ENCODE measurements at places on chromosomes 7 and 10.

- DNase-seq: no peak
Measured at GRCh38 chr10:62769574-62770242, 34.8 kb upstream of the ADO start.

DNA sequence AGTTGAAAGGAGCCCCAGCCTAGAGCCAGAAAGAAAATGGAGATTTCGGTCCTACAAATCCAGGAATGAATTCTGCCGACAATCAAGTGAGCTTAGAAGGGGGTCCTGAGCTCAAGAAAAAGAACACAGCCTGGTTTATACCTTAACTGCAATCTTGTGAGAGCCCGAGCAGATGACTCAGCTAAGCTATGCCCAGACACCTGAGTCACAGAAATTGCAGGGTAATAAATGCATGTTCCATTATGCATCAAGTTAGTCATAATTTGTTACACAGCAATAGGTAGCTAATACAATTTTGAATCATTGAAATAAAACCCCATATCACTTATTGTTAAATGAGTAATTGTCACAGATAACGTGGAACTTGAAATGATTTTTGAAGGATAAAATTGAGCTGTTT lies 111.8 kb upstream of the FOXP2 start:
- DNase-seq: no peak

DNA sequence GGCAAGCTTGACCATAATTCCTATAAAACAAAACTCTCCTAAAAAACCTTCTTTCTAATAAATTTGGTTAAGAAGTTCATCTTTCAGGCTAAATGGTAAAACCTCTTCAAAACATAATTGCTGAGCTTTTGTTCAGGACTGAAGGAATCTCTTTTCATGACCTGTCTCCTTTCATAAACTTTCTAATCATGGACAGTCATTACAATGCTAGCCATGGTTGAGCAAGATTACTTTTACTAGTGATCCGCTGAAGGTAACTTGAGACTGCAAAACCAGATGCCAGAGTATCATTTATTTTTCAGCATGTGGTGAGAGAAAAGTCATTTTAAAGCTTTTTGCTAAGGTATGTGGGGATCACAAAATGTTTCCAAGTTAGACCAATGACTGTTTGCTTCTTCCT lies 186.4 kb upstream of the RHOBTB1 start:
- DNase-seq: no peak

DNA sequence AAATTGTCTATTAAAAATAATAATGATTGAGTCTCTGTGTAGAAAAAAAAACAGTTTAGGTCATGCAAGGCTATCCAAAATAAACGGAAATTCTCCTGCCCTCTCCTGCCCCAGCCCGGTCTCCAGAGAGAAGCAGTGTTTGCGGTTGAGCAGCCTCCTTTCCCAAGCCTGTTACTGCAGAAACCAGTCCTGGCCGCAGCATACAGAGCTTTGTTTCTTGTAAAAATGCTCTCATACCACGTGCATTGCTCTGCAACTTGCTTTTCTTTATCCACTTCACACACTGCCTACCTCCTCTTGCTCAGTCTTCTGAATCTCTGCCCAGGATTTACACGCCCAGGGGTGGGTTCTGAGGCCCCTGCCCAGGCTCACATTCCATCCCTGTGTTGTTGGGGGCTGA lies 34.4 kb upstream of the CUL1 start:
- no peak for DNase-seq

GRCh38 chr7:82109288-82109687 lies 334.3 kb downstream of the CACNA2D1 start:
- no peak for DNase-seq

GRCh38 chr7:36011588-36011965 lies 141.5 kb upstream of the EEPD1 start:
- no peak for DNase-seq

DNA sequence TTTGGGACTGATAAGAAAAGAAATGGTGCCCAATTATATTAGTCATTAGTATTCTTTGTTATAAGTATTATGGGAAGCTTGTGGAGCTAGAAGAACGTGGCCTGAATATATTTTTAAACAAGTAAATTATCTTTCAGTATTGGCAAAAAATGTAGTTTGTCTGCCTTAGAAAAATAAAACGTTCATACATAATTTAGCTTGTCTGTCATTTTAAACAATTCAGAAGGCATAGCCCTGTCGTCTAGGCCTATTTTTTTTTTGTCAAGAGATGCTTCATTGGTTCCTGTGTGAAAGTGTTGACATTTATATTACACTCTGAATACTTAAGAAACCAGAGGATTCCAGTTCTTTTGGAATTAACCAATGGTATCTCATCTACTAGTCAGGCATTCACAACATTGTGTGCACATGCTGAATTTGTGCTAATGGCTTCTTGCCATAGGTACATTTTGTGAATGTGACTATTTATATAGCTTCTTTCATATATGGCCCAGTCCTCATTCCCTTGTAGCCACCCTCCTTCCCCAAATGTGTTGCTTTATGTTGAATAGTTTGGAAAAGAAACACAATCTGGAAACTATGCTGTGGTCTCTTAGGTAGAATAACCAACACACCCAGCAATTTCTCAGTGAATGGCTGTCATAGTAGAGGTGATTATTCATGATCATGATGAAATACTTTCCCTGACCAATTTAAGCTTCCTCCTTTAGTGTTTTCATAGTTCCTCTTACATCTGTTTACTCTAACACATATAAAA lies 435.8 kb downstream of the EXOC4 start:
- DNase-seq: no peak

DNA sequence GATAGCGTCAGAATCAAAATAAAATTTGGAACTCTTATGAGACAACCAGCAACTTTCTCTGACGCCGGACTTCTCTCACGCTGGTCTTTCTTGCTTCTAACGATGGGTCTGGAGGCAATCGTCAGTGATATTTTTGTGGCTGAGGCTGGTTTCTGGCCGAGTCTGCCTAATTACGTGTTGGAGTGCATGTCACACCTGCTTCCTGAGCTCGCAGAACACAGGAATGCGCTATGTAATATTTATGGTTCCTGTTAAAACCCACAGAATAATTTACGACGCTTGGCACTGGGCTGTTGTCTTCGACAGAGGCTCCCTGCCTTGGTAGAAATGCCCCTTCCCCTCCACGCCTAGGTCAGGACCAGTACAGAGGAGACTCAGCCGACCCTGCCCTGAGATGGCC lies 64.9 kb downstream of the NPTX2 start:
- no peak for DNase-seq

DNA sequence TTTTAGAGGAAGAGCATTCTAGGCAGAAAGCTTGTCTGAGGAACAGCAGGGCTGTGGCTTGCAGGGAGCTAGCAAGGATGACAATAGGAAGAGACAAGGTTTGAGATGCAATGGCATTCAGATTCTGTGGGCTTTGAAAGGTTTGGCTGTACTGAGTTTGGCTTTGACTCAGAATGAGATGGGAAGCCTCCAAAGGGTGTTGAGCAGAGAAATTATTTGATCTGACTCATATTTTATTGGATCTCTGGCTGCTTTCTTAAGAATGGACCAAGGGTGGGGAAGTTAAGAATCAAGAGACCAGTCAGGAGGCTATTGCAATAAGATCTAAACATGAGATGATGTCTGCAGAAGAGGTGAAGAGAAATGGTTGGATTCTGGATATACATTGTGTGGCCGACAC lies 273.2 kb downstream of the CDK14 start:
- DNase-seq: no peak

DNA sequence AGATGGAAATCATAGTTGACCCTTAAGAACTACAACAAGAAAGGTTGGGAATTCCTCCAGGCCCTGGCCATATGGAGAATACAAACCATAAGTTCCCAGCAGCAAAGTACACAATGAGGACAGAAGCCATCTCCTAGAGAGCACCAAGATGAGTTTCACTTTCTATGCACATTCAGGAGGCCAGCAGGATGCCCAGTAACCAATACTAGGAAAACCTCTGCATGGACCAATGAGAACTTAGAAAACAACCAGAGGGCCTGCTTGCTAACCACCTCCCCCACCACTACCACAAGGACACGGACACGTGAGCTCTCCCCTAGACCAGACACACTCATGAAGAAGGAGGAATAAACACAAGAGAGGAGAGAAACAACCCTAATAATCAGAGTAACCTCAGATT lies 56.3 kb downstream of the IFIT5 start:
- no peak for DNase-seq

DNA sequence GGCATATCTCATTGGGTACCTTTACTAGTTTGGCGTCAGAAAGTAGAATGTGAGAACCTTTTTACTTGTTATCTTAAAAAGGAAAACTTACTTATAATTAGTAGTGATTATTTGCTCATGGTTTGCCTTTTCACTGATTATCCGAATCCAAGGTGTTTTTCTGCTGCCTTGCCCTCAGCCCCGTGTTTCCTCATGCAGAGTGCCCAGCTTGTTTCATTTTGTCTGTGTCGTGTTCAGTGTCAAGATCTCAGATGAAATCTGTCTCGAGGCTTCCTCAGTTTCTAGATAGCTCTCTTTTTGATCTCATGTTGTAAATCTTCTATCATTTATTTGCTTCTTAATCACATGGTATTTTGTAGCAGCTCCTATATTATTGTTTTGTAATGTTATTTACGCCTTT lies 30.1 kb downstream of the RPA3 start:
- no peak for DNase-seq

- DNase-seq: no peak
Measured at GRCh38 chr10:73906524-73907447, 4.1 kb upstream of the PLAU start.

DNA sequence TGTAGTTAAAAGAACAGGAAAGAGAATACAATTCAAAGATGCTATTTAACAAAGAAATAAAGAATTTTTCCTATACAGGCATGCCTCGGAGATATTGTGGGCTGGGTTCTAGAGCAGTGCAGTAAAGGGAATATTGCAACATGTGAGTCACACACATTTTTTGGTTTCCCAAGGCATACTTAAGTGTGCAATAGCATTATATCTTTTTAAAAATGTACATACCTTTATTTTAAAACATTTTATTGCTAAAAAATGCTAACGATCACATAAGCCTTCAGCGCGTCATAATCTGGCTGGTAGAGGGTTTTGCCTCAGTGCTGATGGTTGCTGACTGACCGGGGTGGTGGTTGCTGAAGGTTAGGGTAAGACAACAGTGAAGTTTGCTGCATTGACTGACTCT lies 54.4 kb downstream of the ESYT2 start:
- no peak for DNase-seq

GRCh38 chr10:50582046-50582445 lies 41.7 kb downstream of the SGMS1 start:
- no peak for DNase-seq

GRCh38 chr10:51369903-51370302 lies 295.6 kb downstream of the PRKG1 start:
- no peak for DNase-seq

DNA sequence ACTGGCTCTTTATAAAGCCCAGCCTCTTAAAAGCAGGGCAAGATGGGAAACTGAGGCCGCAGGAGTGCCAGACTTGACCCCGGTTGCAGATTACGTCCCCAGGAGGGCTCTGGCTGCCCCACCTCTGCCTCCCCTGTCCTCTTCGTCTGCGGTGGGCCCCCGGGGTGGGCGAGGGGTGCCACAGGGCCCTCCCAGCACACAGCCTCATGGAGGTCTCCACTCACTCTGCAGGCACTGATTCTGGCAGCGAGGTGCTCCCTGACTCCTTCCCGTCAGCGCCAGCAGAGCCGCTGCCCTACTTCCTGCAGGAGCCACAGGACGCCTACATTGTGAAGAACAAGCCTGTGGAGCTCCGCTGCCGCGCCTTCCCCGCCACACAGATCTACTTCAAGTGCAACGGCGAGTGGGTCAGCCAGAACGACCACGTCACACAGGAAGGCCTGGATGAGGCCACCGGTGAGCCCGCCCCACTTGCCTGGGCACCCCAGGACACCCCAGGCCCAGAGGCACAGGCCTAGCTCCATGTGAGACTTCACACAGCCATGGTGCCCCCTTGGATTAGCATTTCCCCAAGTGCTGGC lies 39.4 kb upstream of the SLC29A3 start:
- no peak for DNase-seq

DNA sequence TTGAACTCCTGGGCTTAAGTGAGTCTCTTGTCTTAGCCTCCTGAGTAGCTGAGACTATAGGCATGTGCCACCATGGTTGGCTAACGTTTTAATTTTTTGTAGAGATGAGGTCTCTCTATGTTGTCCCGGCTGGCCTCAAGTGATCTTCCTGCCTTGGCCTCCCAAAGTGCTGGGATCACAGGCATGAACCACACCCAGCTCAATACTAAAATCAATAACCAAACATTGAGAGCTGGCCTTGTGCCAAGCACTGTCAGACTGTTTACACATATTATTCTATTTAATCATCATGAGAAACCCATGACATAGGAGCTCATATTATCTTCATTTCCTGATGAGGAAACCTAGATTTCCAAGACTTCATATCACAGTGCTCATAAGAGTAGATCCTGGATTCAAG lies 251.2 kb downstream of the BAMBI start:
- no peak for DNase-seq

- no peak for DNase-seq
Measured at GRCh38 chr7:110595694-110596093, 495.2 kb upstream of the LRRN3 start.

- no peak for DNase-seq
Measured at GRCh38 chr7:96337519-96337918, 15.6 kb upstream of the SLC25A13 start.

DNA sequence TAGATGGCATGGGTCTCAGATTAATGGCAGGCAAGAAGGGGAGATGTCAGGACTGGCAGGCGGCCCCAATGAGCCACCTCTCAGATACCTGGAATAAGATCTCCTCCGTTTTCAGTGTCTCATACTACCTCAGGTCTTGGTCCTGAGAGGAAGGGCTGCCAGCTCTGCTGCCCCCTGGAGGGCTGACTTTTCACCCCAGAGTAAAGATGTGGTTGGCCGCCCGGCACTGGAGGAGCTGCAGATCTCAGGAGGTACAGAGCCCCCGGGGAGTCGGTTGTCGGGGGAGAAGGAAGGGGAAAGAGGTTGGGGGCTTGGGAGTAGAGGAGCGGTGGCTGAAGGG lies 642 bp upstream of the COL13A1 start:
- DNase-seq: no peak

DNA sequence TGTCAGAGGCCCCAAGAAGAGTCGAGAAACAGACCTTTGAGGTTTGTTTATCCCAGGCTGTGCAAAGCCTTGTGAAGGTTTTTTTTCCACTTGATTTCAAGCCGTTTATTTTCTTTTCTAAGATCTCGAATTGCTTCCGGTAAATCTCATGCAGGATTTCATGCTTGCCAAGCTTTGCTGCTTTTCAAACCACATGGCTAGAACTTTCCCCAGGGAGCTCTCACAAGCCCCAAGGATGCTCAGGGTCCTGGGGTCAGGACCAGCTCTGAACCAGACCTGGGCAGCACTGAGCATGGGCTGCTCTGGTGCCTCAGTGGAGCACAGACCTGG lies 48.0 kb upstream of the AQP1 start:
- DNase-seq: no peak

DNA sequence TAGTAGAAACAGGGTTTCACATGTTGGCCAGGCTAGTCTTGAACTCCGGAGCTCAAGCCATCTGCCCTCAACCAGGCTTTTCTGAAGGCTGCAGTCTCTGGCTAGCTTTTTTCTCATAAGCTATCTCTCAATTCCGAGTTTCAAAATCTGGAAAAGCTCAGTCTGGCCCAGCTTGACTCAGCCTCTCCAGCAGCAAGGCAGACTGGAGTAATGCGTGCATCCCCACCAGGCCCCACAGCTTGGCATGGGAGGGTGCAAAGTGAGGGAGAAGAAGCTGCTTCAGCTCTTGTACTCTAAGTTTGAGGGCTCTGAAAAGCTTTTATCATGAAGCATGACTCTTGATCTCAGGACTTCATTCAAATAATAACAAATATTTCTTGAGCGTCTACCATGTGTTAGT lies 4.8 kb downstream of the DHTKD1 start:
- DNase-seq: no peak
